ENCODE measurements at places on chromosomes 2 and 18.

DNA sequence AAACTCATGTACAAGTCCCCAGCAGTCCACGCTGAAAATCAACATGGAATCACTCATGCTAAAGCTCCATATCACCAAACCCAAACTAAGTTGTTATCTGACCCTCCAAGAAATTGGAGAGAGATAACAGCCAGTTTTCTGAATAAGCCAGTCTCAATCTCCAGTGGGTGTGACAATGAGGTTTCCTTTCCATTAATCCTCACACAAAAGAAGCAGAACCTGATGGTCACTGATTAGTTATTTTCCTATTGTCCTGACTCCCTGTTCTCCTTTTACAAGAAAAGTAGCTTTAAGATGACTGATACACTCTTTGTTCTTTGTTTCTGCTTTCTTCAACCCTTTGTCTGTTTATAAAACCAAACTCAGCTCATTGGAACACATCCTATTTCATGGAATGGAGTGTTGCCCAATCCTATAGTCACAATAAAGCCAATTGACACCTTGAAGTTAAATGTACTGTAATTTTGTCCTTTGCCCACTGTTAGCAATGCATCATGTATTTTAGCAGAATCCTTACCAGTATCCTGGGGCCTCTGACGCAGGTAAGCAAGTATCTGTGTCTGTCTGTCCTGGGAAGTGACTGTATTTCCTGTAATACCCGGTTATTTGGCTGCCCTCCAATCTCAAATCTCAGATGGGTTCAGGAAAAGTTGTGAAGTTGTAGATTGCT, 30.6 kb upstream of the SH3RF3 start:
- DNase-seq, result no peak

- DNase-seq, result no peak
Measured at GRCh38 chr2:230871361-230872150, 6.8 kb downstream of the ITM2C start.

DNA sequence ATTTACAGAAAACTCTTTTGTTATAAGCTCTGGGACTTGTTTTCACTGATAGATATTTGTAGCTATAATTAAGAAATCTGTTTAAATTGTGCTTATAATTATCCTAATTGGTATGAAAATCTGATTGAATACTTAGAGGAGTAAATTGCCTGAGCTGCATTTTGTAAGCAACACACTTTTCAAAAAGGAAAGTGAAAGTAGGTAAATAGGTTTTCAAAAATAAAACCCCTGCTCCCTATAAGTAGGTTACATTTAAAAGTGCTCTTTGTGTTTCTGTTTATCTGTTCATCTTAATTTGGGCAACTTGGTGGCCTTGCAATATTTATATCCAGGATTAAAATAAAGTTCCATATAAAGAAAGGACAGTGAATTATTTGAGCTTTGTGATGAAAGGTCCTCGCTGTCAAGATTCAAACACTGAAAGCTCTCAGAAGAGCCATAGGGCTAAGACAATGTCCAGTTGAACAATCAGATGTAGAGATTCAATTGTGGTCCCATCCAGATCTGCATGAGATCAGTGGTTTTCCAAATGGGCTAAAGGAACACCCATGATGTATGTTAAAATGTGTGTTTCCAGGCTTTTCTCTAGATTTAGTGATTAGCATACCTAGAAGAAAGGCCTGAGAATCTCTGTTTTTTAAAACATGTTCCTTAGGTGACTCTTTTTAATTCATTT, 371.6 kb downstream of the RPRM start:
- DNase-seq, result peak; percentile 9

DNA sequence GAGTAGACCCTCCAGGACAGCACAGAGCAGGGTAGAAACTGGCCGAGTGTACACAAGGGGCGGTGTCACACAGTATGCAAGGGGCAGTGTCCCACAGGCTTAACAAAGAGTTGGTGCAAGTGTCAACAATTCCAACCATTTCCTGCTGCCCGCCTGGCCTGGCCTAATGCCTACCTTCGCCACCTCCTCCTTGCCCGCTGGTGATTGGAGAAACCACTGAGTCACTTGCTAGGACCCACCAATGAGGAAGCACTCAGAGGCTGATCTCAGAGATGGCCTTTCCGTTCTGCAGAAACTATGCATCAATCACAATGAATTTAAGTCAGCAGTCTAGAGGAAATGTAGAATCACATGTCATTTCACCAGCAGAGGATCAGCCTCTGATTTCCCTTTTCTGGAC, 263.3 kb upstream of the PKDCC start:
- DNase-seq, result no peak

- no peak for DNase-seq
Measured at GRCh38 chr2:156445296-156446220, 9.4 kb downstream of the GPD2 start.

DNA sequence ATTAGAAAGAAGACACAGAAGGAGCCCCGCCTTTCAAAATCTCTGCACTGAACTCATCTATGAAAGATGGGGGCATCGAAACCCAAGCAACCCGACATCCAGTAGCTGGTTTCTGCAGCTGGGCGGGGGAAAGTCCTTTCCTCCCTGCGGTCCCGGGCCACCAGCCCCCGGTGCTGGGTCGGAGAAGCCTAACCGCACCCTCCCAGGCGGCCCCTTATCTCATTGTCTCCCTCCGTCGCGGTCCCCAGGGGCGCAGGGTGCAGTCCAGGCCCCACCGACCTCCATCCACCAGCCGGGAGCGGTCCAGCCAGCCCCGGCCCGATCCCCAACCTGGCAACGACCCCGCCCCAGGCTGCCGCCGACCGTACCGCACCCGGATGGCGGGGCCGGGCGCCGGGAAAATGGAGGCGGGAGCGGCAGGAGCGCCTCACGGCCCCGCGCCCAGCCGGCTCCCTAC, 452 bp downstream of the RAPH1 start:
- DNase-seq, result peak; percentile 47

GRCh38 chr2:222024932-222025880, 273.6 kb downstream of the PAX3 start:
- no peak for DNase-seq
